ENCODE measurements at places on chromosomes 6 and 20.

GRCh38 chr6:63368347-63368746 lies 48.6 kb upstream of the LGSN start:
- no peak for DNase-seq

GRCh38 chr6:77466451-77467437 lies 3.5 kb upstream of the HTR1B start:
- no peak for DNase-seq

DNA sequence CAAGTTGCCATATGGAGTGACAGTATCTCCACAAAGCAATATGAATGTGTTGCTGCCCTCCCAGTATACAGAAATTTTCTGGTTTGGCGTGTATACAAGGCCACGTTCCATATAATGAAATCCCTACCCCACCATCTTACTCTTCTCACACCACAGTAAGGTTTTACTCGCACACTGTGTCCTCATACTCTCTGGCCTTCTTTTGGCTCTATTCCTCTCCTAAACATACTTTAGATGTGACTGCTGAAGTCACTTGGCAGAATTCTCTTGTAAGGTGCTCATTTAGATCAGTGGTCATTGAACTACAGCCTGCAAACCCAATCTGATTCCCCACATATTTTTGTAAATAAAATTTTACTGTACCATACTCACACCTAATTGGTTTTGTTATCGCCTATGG lies 123.2 kb downstream of the RFPL4B start:
- DNase-seq, result no peak

DNA sequence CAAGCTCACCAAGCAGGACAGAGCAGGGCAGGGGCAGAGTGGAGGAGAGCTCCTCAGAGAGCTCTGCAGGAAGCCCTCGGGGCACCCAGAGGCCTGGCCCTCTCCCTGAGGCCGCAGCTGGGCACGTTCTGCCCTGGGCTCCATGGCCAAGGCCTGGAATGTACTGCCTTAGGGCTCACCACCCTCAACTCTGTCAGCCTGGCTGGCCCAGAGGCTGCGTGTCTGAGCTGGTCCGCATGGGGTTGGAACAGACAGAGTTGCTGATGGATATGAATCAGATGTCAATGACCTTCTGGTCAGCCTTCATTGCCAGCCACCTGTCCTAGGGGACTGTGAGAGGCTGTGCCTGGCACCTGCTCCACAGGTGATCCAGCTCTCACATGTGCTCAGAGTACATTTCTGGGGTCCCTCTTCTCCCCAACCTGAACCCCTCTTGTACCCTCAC lies 33.2 kb upstream of the PCMTD2 start:
- no peak for DNase-seq

DNA sequence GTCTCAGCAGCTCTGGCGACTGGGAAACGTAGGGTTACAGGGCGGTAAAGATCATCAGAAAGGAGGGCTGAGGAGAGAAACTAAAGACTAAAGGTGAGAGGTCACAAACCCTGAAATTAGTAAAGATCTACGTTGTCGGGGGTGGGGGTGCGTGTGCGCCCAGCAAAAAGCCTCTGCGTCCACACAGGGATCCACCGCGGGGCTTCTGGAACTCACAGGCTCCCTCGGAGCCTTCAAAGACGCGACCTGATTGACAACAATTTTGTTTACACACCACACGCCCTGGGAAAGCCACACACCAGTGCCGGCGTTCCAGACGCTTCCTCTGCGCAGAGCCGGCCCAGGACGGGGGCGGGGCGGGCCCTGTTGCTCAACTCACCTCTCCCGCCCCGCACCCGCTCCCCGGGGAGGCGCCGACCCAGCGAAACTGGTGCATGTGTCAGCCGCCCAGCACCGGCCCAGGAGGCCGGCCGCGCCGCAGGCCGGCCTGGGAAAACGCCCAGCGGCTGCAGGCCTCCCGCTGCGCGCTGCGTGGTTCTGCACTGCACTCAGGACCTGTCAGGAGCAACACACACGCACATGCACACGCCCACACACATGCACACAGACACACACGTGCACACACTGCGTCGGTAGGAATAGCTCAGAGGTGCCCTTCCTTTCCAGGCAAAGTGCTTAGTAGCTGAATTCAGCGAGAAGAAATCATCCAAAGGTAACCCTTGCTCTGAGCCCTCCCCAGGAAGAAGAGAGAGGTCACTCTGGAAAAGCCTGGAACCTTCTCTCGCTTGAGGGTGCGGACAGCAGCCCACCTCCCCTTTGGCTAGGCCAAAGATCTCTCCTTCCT lies 57.2 kb upstream of the ARID1B start:
- DNase-seq, result peak; percentile 75

DNA sequence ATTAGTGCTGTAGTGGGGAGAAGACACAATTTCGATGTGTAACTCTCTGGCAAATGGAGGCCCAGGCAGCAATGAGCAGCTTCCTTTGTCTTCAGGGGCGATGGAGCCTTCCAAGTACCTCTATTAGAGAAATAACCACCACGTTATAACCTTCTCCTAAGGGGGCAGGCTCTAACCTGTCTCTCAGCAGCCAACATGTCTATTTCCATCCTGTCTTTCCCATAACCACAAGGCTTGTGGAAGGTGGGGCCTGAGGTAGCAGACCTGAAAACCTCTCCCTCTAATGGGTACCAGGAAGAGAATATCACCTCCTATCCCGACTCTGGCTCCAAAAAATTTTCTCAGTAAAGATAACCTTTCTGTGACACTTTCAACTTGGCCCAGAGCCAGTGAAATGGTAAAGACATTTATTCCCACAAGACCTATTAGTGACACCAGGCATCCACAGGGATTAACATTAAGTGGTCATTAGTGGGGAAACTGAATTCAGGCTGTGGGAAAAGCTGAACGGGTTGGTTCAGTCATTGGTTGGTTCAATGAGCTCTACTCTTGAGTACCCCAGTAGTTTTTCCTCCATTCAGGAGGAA lies 4.0 kb downstream of the PEX6 start:
- DNase-seq, result no peak

DNA sequence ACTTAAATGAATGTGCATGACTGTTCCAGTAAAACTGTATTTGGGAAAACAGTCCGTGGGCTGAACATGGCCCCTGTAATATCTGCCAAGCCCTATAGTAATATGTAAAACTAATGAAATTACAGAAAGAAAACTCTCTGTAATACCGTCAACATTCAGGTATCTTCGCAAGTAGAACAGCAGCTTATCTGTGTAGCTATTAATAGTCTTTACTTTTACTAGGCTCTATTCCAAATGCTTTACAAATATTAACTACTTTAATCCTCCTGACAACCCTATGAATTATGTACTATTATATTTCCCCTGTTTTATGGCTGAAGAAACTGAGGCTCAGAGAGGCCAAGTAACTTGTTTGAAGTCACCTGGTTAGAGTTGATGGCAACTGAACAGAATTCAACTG lies 57.1 kb downstream of the DAAM2 start:
- DNase-seq, result no peak

DNA sequence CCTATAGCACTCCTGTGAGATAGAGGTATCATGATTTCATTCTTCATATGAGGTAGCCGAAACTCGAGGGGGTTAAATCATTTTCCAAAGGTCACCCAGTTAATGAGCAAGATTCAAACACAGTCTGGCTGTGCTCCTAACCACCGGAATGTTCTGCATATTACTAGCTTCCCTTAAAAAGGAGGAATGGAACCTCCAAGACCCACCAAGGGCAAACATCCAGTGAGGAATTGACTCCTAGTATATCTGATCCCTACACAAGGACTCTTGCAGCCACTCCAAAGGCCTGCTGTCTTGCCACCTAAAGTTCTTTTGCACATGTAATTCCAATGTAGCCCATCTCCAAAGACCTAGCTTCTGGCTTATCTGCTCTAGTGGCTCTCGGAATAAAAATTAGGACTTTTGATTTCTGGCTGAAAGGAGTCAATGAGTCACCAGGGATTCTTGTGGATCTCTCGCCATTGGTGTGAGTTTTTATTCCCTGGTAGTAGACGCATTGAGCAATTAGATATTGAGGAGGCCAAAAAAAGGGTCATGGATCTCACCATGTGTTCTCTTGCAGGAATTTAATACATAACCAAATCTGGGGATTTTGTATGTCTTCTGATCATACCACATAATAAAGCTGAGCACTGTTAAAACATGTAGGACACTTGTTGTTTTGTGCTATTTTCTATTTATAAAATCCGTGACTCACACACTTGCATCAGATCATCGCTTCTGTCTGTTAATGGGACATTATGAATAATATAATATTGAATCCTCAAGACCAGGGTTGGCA lies 9.1 kb downstream of the BCAS1 start:
- no peak for DNase-seq

DNA sequence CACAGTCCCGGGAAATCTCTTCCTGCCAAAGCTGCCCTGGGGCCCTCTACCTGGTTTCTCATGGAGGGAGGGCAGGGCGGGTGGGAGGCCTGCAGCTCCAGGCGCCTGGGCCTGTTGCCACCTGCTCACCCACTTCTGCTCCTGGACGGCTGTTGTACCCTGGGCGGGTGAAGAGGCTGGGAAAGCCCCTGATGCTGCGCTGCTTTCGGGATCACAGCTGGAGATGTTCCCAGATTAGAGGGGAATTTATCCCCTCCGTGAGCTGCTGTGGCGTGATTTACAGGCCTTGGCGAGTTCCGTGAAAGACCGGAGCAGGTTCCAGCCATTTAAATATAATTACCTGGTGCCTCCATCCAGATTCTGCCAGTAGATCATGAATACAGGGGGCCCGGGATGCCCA lies 12.3 kb upstream of the VSTM2L start:
- no peak for DNase-seq

Measured in left forelimb (tissue), 1 donor.